ENCODE measurements at places on chromosomes 1 and 21.

GRCh38 chr1:53669621-53670191, 69.3 kb downstream of the GLIS1 start:
- no peak for DNase-seq

GRCh38 chr1:1918901-1919303, at the start of gene TMEM52:
Gene TMEM52, minus strand, starts transcription at chr1:1919279. Its CDS starts 14 bp downstream, at chr1:1919265.
- DNase-seq = no peak

- DNase-seq = no peak
These were observed 135.2 kb downstream of the NTPCR start for GRCh38 chr1:233085566-233085965.

GRCh38 chr1:65371544-65371943, 48.9 kb upstream of the LEPR start:
- DNase-seq = no peak

DNA sequence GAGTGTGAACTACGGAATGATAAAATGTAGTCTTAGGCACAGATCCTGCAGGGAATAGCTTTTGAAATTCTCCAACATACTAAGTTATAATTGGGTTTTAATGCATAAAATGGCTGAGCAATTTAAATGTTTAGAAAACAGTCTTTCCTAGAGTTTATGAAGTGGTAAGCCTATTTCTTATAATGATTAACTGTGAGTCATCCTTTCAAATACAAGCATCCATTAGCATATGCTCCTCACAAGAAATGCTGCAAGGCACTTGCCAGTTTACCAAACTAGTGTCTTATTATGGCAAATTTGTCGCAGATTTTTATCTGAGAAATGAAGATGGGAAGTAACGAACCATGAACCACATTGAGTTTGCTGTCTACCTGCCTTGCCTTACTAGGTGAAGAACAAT, 101.3 kb upstream of the ESRRG start:
- no peak for DNase-seq

GRCh38 chr1:198934426-198934825, 295.6 kb downstream of the PTPRC start:
- DNase-seq = no peak

DNA sequence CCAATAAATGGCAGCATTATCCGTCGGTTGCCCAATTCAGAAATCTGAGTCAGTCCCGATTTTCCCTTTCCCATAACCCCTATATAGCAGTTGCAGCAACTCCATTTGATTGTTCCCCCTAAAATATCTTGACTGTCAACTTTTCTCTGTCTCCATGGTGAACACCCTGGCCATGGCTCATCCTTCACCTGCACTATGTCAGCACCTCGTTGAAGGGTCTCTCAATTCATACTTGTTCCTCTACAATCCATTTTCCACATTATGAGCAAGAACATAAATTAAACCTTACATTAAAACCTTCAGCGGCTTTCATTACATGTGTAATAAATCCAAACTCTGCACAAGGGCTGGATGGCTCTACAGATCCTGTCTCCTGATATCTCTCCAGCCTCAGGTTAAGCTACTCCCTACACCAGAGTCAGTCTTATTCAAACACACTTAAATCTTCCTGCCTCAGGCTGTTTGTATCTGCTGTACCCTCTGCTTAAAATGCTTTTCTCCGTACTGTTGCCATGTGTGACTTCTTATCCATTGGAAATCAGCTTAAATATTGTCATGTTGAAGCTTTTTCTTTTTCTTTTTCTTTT, 87.3 kb downstream of the BACH1 start:
- no peak for DNase-seq

DNA sequence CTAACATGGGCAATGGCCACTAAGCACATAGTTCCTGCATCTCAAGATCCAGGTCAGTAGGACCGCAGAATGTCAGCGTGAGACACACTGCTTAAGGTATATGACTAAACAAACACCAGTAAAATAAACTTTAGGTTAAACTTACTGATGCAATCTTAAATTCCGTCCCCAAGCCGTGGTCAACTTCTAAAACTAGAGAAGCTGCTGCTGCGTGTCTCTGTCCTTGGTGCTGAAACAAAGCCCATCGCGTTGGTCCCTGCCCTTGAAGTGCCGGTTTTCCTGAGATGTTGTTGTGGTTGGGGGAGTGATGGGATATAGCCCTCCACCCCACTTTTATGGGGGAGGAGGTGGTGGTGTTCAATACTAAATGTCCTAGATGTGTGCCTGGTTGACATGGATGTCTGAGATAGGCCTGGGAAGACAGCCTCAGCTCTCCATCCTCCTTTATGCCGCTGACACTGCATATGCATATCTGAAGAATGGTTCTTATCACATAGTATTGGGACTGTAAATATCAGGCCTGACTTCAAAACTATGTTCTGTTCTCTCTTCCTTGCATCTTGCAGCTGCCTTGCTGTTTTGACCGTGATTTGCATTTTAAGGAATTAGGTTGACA, 72.0 kb upstream of the KCNA3 start:
- DNase-seq = peak; percentile 78

DNA sequence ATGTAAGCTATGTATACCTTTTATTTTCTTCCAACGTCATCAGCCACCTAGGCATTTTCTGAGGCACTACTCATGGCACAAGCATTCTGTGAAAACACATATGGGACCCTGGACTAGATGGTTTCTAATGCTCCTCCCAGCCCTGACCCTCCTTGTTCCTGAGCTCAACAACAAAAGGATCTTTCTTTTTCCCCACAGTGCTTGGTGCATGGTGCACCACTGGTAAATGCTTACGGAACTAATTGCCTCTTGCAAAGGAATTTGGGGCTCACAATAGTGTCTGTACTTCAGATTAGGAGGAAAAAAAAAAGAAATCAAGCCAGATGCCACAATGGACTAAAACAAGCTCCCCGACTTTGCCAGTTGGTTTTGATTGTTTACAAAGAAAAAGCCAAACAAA, 390.5 kb downstream of the PLPP3 start:
- DNase-seq = no peak

DNA sequence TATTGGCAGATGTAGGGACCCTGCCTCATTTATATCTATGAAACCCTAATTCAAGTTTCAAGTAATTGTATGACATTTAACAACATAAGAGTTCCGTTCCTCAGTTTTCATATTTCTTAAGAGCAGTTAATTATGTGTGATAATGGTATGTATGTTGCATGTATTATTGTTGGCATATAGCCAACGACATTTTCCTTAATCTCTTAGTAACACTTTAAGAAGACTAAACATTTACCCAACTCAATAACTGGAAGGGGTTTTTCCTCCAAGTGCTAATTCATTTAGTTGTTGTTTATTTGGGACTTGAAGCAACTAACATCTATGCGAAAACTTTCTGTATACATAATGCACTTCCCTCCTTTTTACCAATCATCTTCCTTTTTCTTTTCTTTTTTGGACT, 1.5 kb upstream of the RALGPS2 start:
- DNase-seq = no peak

GRCh38 chr1:11802973-11803885, 2.5 kb downstream of the MTHFR start:
- peak; percentile 90 for DNase-seq

DNA sequence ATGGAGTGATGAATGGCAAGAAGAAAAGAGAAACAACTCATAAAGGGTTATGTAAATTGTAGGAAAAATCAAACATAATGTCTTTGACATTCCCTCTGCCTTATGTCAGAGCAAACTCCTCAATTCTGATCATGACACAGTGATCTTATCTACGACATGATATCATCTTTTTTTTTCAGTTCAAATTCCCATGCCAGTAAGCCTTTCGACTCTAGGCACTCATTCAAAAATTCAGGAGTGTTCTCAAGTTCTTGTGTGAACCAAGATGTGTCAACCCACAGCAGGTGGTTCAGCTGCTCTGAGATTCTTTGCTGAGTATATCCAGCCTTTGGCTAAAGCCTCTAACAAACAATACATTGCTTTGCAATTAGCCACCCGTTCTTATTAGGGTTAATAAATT, 97.1 kb upstream of the ESRRG start:
- no peak for DNase-seq

DNA sequence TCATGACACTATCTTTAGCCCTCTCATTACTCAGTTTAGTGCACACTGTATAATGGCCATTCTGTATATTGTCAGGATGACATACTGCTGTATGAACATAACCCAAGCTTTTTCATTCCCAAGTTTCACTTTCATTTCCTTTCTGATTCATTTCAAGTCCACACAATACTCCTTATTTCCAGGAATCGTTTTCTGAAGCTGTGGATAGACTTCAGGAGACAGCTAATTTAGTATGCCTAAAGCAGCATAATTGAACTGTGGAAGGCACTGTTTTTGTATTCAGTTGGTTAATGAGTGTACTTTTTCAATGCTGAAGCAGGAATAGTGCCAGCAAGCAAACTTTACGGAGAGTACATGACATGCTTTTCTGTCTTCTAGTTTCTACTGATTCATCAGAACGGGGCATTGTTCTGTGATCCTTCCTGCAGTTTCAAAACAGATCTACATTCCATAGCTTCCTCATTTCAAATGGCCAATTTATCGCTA, 578.5 kb upstream of the ZP4 start:
- DNase-seq = no peak

DNA sequence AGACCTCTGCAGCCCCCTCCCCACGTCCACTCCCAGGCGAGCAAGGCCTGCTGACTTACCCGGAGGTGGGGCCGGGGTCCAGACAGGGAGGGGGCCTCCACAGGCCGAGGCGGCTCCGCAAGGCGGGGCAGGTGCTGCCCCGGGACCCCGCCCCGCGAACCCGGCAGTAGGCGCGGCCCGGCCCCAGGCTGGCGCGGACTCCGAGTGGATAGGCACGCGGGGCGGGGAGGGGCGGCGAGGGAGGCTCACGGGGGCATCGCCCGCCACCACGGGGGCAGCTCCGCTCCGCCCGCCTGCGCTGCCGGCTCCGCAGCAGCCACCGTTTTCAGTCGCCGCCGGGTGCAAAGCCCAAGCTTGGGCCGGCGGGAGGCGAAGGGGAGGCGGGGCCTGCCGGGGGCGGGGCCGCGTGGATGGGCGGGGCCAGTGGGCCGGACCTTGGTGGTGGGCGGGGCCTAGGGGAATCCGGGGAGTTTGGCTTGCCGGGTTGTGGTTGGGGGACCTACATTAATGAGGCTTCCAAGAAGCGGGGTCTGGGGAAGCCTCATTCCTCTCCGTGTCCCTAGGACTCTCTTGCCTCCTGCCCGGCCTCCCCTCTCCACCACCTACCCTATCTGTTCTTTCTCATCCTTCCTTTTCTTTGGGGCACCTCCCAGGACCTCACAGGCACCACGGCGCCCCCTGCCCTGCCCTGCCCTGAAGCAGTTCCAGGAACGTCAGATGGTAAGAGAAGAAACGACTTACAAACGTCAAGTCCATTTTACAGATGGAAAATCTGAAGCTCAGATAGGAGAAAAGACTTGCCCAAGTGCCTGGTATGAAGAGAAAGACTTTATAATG, at the start of gene RIMS3:
Gene RIMS3 (minus strand): TSS at position 348 of the 837 bp plus-strand sequence. CDS start 23,757 bp downstream, outside the sequence.
- DNase-seq = peak; percentile 85

GRCh38 chr1:41576620-41577019, 92.1 kb upstream of the EDN2 start:
- DNase-seq = no peak

GRCh38 chr21:45470773-45471524, 66.0 kb downstream of the COL18A1 start:
- no peak for DNase-seq

DNA sequence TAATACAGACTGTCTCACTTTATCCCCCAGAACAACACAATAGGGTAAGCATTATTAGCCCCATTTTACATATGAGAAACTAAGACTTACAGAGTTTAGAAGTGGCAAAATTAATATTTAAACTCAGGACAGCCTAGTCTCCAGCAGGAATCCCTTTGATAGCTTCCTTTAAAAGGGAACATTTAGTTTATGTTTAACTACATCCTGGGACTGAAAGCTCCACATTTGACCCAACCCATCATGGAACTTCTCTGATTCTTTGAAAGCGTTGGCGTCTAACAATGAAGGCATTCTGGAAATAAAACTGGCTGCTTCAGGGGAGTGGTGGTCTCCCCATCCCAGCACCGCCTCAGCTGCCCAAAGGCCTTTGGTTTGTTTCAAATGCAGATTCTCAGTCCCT, 250.6 kb upstream of the NFIA start:
- DNase-seq = no peak

DNA sequence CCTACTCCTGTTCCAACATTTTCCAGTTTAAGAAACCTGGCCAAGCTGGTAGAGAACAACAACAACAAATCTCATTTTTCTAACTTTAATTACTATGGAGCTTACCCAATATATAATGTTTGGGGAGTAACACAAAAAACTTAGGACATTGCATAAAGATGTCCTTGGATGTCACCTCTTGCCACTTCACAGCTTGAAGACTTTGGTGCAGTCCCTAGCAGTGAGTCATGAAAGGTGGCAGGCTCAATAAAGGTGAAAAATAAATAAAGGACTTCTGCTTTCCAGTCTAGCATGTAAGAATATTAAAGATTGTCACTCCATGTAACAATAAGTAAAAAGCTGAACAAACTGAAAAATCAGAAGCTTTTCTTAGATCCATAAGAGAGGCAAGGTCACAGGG, 17.6 kb upstream of the SELP start:
- no peak for DNase-seq

- DNase-seq = no peak
These were observed 19.6 kb upstream of the PDPN start for GRCh38 chr1:13564073-13564472.

Measured in OCI-LY7 (cell line).